ENCODE measurements at places on chromosomes 1 and 21.

DNA sequence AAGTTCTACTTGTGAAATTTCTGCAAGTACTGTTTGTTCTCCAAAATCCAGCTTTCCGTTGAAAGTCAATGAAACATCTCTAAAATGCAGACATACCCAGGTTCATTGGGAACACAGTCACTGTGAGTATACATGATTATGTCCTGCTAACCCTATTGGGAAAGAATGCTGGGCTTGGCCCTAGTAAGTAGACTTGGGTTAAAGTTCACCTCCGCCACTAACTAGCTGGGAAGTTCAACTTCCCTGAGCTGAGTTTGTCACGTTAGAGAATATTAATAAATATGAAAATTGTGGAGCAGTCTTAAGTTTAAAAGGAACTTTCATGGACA, 10.5 kb upstream of the PGD start:
- DNase-seq: no peak

GRCh38 chr1:200908191-200908868, 13.6 kb downstream of the INAVA start:
- DNase-seq: no peak

- DNase-seq: no peak
Measured at GRCh38 chr1:112006416-112007025, 17.1 kb upstream of the KCND3 start.

GRCh38 chr1:94773931-94774422, 46.2 kb upstream of the SLC44A3 start:
- DNase-seq: no peak

- DNase-seq: no peak
Measured at GRCh38 chr1:8122477-8123407, 96.6 kb upstream of the ERRFI1 start.

- peak; percentile 66 for DNase-seq
Measured at GRCh38 chr1:205791568-205792180, 16.4 kb upstream of the RAB29 start.

GRCh38 chr1:56036479-56036878, 542.9 kb downstream of the PLPP3 start:
- DNase-seq: no peak
